ENCODE measurements at places on chromosomes 4 and X.
A peak's percentile ranks its signal among the peaks of the same experiment; 100 is the strongest.

- no peak for DNase-seq
These were observed 2.2 kb downstream of the RBBP7 start for GRCh38 chrX:16867947-16868346.

GRCh38 chrX:80810365-80810978 is 795 bp upstream of the BRWD3 start:
- DNase-seq = peak; percentile 35

GRCh38 chr4:137707626-137708025 is 175.3 kb upstream of the PCDH18 start:
- no peak for DNase-seq

DNA sequence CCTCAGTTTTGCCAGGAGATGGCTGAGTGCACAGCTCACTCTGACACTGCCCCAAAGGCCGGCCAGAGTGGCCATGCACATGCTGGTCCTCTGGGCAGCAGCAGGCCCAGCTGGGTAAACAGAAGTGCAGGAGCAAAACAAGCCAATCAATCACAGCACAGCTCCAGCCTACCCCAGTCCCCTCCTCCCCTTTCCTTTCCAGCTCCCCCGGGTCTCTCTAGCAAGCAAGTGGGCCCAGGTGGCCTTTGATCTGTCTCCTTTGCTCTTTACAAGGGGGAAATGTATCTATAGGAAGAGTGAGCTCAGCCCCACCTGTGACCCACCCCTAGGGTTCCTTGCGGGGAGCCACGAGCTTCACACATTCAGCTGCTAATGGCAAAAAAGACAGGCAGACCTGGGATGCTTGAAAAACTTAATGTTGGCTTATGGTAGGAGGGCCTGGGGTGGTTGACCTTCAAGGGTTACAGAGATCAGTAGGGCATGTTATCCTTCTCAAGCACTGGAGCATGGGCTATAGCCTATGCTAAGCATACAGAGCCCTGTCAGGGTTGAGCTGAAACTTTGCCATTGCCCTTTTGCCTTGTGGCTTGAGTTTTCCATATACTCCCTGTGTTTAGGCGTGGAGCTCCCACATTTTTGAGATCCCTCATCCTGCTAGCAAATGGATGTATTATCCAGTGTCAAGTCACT is 57.8 kb upstream of the PLAC1 start:
- no peak for DNase-seq

DNA sequence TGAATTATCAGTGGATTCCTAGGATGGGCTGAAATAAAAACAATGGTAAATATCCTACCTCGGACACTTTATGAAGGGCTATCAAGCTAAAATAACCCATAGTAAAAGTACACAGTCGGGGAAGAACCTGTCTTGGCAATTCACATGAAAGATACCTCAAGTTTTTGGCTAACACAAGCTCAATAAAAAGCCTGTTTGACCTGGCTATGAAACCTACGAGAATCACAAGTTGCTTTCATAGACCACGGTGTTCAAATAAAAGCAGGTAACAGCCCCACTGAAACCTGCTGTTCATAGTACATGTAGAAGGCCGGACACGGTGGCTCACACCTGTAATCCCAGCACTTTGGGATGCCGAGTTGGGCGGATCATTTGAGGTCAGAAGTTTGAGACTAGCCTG is 12.3 kb downstream of the RLIM start:
- DNase-seq = no peak

DNA sequence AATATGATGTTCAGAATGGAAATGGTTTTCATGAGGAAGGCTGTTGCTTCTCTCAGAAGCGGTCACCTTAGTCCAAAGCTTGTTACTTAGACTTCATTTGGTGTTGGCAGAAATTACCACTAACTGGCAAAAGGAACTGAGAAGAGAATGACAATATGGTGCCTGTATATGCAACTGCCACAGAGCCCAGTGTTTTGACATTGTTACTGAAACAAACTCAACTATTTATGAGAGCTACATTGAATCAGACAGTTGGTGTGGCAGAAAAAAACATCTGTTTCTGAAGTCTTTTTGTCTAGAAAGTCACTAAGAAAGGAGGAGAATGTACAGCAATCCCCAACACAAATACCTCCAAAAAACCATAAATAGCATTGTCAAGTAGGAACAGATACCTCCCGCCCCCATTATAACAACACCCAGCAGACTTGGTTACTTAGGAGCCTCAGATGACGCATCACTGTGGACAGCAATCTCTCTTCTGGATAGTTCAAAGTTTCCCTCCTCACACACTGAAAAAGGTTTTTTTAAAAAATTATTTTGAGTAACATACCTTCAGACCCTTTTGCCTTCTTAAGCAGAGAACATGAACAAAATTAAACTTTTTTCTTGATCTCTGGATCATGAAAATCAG is 92.2 kb downstream of the MAML3 start:
- peak; percentile 47 for DNase-seq

DNA sequence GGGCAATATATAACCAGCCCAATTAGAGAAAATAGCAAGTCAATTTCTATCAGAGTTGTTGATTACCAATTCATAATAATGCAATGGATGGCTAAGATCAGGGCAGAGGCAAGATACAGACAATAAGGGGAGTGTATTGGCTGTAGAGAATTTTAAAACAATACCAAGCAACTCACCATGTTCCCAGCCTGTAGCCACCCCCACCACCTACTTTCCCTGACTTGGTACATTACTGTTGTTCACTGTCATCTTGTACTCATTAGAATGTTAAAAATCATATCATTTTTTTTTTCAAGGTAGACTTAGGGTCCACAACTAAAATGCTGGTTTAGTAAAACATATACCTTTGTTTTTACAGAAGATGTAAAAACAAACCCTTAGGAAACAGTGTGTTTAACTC is 27.7 kb downstream of the HNRNPD start:
- no peak for DNase-seq

GRCh38 chr4:148469938-148470337 is 27.7 kb upstream of the NR3C2 start:
- DNase-seq = no peak

- DNase-seq = no peak
These were observed 41.5 kb downstream of the CLCN4 start for GRCh38 chrX:10198254-10198653.

GRCh38 chr4:7817877-7818398 is 121.7 kb downstream of the AFAP1 start:
- DNase-seq = no peak

DNA sequence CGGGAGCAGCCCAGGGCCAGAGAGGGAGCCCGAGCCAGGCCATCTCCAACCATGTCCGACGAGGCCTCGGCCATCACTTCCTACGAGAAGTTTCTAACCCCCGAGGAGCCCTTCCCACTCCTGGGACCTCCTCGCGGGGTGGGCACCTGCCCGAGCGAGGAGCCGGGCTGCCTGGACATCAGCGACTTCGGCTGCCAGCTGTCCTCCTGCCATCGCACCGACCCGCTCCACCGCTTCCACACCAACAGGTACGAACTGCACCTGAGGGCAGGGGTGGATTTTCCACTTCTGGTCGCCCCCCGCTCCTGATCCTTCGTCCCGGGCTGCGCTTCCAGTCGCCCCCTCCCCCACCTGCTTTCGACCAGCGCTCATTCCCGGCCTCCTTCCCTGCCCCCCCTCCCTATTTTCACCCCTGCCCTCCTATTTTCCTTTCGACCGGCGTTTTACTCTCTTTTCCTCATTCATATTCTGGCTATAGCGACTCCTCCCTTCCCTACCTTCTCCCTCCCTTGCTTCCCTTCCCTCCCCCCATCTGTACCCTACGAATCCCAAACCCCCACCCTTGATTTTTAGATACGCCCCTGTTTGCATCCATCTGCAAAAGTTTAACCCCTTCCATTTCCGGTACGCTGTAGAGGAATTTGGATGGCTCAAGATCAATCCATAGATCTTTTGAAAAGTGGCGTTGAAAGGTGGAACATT is 633 bp downstream of the FAM199X start:
- no peak for DNase-seq

DNA sequence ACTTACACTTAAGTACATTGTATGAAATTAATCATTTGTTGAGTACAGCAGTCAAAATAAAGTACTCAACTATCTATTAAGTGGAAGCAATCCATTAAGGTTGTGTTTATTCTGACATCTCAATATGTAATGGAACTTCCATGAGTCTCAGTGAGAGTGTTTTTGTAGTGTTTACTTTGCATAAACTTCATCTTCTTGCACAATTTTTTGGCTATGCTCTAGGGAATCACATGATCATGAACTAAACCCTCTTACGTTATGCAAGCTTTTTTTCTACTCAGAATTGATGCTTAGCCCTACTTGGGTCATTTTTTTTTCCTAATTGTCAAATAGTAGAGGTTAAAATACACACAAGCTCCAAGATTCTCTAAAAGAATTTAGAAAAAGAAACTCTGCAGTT is 21.1 kb upstream of the PIGA start:
- DNase-seq = no peak

DNA sequence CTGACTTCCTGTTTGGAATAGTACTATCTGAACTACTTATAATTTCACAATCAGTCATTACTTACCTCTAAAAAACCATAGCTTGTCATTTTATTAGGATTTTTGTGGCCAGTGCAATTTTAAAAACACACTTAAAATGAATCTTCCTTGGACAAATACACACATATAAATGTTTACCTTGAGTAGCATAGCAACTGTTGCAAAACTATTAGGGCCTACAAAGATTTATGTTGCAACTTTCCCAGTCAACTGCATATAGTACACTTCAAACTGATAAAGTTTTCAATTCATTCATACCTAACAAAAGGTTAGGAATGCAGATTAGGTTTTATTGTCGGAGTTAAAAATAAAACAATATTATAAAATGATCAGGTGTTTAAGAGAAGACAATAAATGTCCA is 193.0 kb downstream of the PDGFC start:
- DNase-seq = no peak

DNA sequence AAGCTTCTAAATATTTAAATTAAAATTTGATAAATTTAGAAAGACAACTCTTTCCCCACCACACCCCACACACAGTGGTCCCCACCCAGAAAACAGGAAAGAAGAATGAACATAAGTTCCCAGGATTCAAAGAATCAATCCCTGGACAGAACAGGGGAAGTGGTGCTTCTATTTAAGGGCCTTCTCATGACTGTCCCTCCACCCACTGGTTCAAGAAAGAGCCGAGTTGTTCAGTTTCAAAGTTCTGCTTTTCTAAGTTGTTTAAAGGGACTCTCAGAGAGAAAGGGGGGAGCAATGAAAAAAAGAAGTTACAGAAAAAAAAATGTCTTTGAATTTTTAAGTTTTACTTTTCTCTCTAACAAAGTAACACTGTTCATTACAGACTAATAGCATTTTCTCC is 195.8 kb downstream of the PDGFC start:
- DNase-seq = no peak

DNA sequence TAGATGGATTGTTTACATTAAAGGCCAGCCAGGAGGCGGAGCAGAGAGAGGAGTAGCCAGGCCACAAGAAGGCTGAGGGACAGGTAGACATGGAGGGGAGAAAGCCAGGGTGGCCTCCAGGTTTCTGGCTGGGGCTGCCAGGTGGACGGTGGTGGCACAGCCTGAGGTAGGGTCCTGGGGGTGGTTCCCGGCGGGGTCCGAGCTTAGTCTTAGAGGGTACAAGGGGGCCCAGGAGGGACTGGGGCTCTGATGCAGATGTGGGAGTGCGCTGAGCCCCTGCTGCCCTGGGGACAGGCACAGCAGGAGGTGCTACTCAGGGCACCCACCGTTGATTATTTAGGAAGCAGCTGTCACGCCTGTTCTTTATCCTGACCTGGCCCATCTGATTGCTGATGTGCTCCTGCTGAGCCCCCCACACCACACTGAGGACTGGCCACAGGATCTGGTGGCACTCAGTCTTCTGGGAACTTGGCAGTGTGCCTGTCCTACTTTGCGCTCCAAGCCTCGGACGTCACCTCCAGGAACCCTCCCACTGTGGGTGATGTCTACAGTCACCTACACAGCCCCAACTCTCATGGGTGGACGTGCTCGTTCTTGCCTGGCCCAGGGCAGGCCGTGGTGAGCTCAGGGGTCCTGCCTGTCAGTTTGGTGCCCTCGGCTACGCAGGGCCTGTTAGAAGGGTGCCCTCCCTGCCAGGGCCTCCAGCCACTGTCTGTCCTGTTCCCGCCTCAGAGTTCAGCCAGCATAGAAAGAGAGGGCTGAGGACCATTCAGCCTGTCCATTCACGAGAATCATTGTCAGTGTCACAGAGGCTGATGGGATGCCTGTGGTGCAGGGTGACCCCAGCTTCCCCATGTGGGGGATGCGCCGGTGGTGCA is 12.0 kb downstream of the WFS1 start:
- no peak for DNase-seq

Measured in trophoblast cell (in vitro differentiated cells and primary cell).